CD4-positive, alpha-beta T cell treated with Interleukin-6 for 4 hours (primary cell): ENCODE measurements at places on chromosomes 12 and 14.

DNA sequence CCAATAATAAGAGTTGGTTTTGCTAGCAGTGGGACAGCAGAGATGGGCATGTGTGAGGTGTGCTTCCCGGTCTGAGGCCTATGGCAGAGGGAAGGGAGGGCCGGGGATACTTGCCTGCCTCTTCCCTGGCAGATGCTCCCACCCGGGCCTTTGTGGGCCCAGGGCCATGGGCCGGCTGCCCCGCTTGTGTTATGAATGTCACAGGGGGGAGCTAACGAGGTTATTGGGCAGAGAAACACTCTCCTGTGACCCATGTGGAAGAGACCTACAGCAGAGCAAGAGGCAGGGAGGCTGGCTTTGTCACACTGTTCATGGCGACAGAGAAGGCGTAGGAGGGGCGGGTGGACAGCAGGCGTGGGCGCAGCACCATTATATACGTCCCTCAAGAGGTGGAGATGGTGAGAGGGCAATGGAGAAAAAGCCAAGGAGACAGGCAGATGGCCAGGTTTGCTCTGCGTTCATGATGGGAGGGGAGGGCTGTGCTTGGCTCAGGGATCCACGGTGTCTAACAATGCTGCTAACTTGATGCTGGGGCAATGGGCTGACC, 13.3 kb downstream of the CCND2 start:
- DNase-seq = no peak

DNA sequence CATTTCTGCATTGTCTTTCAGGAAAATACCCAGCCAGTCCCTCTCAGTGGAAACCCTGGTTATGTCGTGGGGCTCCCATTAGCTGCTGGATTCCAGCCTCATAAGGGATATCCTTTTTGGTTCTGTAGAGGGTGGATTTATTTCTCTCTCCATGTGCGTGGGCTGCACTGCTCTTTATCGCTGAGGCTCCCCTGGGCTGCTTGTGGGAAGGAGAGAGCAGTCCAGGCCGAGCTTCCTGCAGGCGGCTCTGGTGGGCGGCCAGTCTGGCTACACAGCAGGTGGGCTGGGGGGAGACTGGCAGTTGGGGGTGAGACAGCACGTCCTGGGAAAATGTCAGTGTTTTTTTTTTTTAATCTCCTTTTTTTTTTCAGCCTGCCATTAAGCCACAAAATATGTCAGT, 27.6 kb downstream of the TCTN1 start:
- no peak for DNase-seq

GRCh38 chr14:68977180-68977717, 1.9 kb downstream of the ACTN1 start:
- no peak for DNase-seq

DNA sequence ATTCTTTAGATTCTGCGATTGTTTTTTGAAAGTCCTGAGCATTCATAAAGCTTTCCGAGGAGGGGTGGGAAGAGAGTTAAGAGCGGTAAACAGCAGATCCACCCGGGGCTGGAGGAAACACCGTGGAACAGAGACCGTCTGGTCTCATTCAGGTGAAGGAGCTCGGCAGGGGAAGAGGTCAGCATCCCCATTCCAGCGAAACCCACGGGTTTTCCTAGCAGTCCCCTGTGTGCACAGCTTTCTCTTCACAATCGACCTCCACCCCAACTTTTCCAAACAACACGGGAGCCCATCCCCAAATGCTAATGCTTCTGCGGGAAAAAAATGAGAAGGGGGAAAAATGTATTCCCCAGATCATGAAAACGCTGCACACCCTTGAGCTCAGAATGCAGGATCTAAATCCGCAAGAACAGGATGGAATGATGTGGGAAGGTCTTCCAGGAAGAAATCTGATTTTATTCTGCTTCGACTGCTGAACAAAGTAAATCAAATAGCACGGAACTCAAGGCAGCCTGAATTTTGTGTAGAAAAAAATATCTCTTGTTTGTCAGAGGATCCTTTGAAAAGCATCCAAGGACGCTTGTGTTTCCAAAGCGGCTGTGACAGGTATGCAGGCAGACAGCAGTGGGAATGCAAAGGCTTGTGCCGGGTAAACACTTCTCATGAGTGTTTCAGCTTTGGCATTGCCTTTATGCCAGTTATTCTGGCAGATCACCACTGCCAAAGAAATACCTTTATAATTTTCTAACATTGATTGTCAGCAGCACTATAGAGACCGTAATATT, 128.8 kb downstream of the NDUFA12 start:
- no peak for DNase-seq

DNA sequence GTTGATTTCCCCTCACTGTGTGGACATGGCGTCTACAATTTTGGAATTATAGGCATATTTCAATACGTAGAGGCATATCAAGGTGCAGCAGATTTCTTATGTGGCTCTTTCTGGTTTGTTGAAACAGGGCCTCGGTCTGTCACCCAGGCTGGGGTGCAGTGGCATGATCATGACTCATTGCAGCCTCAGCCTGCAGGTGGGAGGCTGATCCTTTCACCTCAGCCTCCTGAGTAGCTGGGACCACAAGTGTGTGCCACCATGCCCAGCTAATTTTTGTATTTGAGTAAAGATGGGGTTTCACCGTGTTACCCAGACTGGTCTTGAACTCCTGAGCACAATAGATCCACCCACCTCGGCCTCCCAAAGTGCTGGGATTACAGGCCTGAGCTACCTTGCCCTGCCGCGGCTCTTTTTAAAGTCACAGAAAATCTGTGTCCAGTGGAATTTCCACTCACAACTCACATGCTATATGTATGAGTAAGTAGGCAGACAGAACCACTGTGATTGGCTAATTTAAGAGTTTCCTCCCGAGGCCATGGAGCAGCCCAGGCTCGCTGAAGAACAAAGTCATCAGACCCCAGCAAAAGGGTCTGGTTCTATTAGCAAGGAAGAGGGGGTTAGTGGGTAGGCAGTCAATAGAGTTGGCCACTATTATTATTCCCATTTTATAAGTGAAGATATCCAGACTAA, 9.1 kb downstream of the GNG2 start:
- DNase-seq = peak; percentile 70

GRCh38 chr12:107385509-107385908, 292.2 kb upstream of the CRY1 start:
- DNase-seq = no peak

DNA sequence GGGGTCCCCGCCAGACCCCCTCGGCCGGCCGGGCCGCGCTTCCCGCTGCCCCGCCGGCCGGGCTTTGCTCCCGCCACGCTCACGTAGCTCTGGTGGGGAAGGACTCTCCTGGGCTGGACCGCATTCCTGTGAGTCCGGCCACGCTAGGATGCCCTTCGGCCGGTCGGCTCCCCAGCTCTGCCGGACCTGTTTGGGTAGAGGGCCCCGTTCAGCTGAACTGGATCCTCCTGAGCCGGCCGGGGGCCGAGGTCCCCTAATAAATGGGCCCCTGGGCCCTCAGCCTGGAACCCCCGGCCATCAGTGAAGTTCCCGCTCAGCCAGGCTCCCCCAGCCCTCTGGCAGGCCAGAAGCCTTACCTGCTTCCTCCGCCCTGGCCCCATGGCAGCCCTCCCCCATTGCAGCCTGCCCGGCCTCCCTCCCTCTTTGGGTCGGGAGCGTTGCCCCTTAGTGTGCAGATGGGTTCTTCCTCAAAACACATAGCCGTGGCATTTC, 593 bp downstream of the UNC119B start:
- DNase-seq = peak; percentile 42

DNA sequence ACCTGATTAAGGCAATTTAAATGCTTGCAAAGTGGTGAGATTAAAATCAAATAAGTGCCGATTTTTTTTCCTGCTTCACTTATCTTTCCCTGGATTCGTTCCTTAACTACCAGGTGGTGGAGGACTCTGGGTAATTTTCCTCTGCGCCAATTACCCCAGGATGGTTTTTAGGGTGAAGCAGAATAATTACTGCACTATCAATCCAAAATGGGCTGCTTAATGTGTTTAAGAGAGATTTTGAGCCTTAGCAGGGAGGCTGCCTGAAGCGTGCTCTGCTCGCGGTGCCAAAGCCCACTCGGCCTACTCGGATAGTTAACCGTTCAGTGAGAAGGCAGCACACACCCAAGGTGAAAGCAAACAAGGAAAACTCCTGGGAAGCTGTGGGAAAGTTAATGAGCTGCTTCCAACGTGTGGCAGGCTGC, 274.9 kb upstream of the LMO3 start:
- no peak for DNase-seq

- no peak for DNase-seq
These were observed 96.0 kb upstream of the NEDD1 start for GRCh38 chr12:96811083-96811482.
